ENCODE measurements at places on chromosomes 12 and 14.

DNA sequence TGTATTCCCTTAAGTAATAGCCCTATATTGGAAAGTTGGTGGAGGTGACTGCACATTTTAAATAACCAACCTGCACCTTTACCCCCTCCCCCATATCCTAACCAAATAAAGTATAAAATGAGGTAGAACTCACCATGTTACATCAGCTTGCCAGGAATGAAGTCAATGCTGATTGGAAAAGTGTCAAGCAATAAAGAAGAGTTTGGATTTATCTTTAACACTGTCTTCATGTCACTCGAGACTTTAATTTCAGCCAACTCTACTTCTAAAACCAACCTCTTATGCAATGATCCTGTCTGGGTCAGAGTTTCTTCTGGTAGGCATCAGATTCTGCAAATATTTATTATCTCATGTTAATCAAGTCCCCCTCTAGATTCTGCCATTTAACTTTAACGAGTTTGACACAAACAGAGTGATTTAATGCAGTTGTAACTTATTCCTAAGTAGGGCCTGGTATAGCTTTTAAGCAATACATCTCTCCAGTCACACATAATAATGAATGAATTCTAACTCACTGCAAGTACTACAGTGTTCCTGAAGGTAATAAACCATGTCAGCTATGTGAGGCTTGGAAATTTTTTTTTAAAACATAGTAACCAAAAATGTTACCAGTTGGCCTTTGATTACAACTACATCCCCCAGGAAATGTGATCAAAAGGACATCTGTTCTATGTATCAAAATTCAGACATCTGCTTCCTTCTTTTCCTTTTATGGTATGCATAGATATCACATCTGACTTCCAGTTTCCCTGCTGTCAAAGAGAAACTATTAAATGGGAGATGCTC lies 98.7 kb downstream of the ERGIC2 start:
- DNase-seq: no peak
- H3K27me3 ChIP-seq: no peaks in the 10 kb centered on the region
- no peaks in the 10 kb centered on the region for H3K4me1 ChIP-seq
- H3K36me3 ChIP-seq: no peaks in the 10 kb centered on the region

GRCh38 chr14:95490138-95490509 lies 26.3 kb downstream of the SYNE3 start:
- DNase-seq: no peak
- no peak overlapping the region for H3K27ac ChIP-seq
- H3K4me3 ChIP-seq: no peak overlapping the region
- H3K4me1 ChIP-seq: peaks cover 26% of the 10 kb centered on the region
- no peaks in the 10 kb centered on the region for H3K27me3 ChIP-seq
- no peaks in the 10 kb centered on the region for H3K36me3 ChIP-seq

DNA sequence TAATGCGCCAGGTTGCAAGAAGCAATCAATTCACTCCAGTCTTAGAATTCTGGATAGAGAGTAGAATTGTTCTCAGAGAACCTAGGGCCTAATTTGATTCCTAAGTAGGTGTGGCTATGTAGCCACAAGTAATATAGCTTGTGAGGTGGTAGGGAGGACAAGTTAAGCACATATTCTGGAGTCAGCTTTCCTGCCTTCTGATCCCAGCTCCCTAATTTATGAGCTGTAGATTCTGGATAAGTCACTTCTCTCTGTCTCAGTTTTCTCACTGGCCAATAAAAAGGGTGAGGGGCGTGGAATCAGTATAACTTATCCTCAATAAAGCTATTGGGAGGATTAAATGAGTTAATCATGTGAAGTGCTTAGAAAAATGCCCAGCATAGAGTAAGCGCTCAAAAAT lies 3.0 kb upstream of the SNW1 start:
- H3K27me3 ChIP-seq: no peaks in the 10 kb centered on the region
- H3K36me3 ChIP-seq: no peaks in the 10 kb centered on the region
- no peak overlapping the region for H3K27ac ChIP-seq
- peaks cover 14% of the 10 kb centered on the region for H3K4me1 ChIP-seq
- no peak overlapping the region for H3K4me3 ChIP-seq

- no peak overlapping the region for H3K4me3 ChIP-seq
- H3K36me3 ChIP-seq: no peaks in the 10 kb centered on the region
- H3K27me3 ChIP-seq: no peaks in the 10 kb centered on the region
- peaks cover 2% of the 10 kb centered on the region for H3K4me1 ChIP-seq
Observed at GRCh38 chr14:89382487-89382886, 34.5 kb downstream of the FOXN3 start.

DNA sequence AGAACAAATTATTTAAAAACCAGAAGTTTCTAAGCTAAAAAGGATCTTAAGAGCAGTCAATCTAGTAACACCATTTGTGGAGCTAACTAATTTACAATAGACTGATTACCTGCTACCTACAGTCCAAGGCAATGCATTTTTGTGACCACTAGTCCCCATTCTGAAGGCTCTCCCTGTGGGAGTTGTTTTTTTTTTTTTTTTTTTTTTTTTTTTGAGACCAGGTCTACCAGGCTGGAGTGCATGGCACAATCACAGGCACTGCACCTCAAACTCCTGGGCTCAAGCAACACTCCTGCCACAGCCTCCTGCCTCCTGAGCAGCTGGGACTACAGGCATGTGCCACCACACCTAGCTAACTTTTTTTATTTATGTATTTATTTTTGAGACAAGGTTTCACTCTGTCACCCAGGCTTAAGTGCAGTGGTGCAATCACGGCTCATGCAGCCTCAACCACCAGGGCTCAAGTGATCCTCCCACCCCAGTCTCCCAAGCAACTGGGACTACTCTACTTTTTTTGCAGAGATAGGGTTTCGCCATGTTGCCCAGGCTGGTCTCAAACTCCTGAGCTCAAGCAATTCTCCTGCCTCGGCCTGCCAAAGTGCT lies 3.9 kb downstream of the GNPTAB start:
- H3K27me3 ChIP-seq: no peaks in the 10 kb centered on the region
- DNase-seq: no peak
- no peak overlapping the region for H3K4me3 ChIP-seq
- no peak overlapping the region for H3K27ac ChIP-seq
- H3K36me3 ChIP-seq: no peaks in the 10 kb centered on the region
- peaks cover 17% of the 10 kb centered on the region for H3K4me1 ChIP-seq

DNA sequence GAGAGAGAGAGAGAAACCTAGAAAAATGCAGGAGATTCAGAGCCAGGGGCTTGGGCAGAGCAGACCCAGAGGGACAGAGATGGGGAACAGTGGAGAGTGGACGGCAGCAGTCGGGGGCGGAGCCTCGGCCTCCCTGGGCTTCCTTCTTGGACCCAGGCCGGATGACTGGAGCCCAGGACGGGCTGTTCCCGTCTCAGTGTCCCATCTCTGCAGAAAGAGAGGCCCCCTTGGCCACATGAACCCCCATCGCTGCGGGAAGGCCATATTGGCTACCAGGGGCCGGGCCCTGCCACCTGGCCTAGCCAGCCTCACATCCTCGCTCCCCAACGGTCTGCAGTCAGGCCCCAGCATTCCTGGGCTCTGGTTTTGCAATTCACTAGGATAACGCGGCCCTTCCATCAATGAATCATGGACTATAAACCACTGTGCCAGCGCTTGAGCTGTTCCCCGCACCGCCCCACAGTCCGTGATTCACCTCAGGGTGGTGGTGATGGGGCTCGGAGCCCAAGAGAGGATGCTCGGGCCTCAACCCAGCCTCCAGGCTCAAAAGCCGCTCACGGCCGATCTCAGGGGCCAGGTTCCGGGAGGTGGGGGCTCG lies 116.5 kb downstream of the RFLNA start:
- peaks cover 16% of the 10 kb centered on the region for H3K4me1 ChIP-seq
- H3K36me3 ChIP-seq: peaks cover 9% of the 10 kb centered on the region
- peak; percentile 38 for DNase-seq
- H3K4me3 ChIP-seq: no peak overlapping the region

- H3K27ac ChIP-seq: no peak overlapping the region
- DNase-seq: no peak
- H3K4me1 ChIP-seq: peaks cover 10% of the 10 kb centered on the region
- no peaks in the 10 kb centered on the region for H3K36me3 ChIP-seq
- H3K27me3 ChIP-seq: peaks cover 12% of the 10 kb centered on the region
Observed at GRCh38 chr12:48869191-48869590, 3.5 kb upstream of the RND1 start.

- H3K27me3 ChIP-seq: no peaks in the 10 kb centered on the region
- no peaks in the 10 kb centered on the region for H3K4me1 ChIP-seq
- H3K36me3 ChIP-seq: peaks cover 17% of the 10 kb centered on the region
- H3K27ac ChIP-seq: no peak overlapping the region
- no peak overlapping the region for H3K4me3 ChIP-seq
Observed at GRCh38 chr14:90291699-90292098, 35.3 kb downstream of the PSMC1 start.

DNA sequence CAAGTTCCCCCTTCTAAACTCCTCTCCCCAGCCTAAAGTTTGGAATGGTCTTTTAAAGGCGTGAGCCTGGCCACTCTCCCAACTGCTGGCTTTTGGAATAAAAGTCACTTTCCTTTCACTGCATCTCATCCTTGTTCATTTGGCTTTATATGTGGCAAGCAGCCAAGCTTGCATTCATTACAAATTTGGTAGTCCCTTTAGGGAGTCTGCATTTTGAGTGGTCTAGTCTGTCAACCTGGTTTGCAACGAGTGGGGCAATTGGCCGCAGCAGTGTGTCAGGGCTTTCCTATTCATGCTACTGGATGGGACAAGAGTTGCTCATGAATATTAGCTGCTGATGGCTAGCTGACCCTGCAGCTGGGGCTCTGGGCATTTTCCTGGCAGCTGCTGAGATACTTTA lies 57.0 kb downstream of the CATSPERB start:
- H3K27me3 ChIP-seq: no peaks in the 10 kb centered on the region
- H3K36me3 ChIP-seq: no peaks in the 10 kb centered on the region
- no peak overlapping the region for H3K27ac ChIP-seq
- H3K4me3 ChIP-seq: no peak overlapping the region

GRCh38 chr12:110778833-110779577 lies 36.3 kb upstream of the PPP1CC start:
- no peak overlapping the region for H3K4me3 ChIP-seq
- no peaks in the 10 kb centered on the region for H3K36me3 ChIP-seq
- no peaks in the 10 kb centered on the region for H3K27me3 ChIP-seq
- H3K4me1 ChIP-seq: no peaks in the 10 kb centered on the region
- no peak for DNase-seq

GRCh38 chr12:93944201-93944600 lies 204.2 kb upstream of the PLXNC1 start:
- no peak overlapping the region for H3K4me3 ChIP-seq
- peaks cover 2% of the 10 kb centered on the region for H3K4me1 ChIP-seq
- no peaks in the 10 kb centered on the region for H3K27me3 ChIP-seq
- H3K36me3 ChIP-seq: no peaks in the 10 kb centered on the region
